Activated naive CD4-positive, alpha-beta T cell treated with anti-CD3 and anti-CD28 coated beads, Interleukin-2, amount 50 U/mL, for 72 hours (primary cell): ENCODE measurements at places on chromosomes 1 and 21.

GRCh38 chr1:192343344-192343743 is 26.6 kb downstream of the RGS21 start:
- no peak for DNase-seq

- no peak for DNase-seq
Observed at GRCh38 chr1:168833801-168834224, 104.8 kb upstream of the DPT start.

DNA sequence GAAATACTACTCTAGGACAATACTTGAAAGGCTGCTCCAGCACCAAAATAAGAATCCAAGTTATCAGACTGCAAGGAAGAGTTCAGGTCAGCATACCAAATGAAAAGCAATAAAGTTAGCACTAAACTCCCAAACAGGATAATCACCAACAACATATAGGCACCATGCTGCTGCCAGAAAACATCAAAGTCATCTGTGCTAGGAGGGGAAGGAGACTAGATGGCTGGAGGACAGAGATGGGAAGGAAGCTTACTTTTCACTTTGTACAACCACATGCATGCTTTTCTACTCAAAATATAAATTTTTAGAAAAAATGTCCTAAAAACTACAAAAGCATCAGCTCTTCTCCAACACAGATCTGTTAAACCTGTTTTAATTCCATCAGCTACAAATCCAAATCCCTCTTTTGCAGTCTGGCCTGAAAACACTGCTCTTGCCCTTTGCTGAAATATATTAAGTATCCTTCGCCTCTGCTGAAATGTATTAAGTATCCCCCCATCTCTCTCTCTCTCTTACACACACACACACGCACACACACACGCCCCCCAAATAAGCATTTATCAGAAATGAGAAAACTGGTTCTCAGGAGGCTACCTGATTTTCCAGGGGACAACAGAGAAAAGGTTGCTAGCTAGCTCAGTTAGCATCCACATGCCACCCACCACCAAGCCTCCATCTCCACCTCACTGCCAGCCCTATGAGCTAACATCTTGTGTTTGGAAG is 1.5 kb downstream of the GATAD2B start:
- no peak for DNase-seq

DNA sequence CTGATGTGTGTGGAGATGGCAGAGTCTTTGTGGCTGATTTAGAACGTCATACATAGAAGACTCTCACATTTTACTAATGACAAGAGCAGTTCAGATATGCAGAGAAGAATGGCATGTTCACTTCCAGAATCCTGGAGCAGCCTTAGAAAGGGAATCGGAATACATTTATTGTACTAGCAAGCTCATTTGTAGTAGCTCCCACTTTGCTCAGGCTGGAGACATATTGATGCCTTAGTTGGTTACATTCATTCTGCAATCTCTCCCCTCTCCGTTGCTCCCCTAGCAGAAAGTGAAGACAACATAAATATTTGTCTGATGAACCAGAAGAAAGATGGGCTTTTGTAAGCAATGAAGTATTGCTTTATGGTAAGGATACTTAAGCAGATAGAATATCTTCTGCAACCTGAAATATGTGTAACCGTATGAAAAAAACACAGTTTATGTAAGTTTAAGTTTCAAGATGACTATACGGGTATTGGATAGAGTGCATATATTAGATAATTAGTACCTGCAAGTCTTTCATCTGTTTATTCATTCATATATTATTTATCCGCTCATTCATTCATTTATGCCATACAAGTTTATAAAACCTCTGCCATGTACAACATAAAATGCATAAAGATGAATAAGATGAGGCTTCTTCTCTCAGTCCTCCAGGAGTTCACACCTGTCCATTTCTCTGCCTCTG is 135.7 kb downstream of the CNIH3 start:
- DNase-seq, result no peak
